ENCODE measurements at places on chromosomes 1 and 21.
A peak's percentile ranks its signal among the peaks of the same experiment; 100 is the strongest.

- no peak for DNase-seq
Observed at GRCh38 chr1:8182034-8182761, 135.7 kb upstream of the SLC45A1 start.

DNA sequence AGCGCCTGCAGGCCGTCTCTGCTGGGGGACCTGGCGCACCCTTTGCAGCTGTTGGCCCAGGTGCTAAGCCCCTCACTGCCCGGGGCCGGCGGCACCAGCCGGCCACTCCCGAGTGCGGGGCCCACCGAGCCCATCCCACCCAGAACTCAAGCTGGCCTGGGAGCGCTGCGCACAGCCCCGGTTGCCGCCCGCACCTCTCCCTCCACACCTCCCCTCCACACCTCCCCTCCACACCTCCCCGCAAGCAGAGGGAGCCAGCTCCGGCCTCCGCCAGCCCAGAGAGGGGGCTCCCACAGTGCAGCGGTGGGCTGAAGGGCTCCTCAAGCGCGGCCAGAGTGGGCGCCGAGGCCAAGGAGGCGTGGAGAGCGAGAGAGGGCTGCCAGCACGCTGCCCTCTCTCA, 177.8 kb upstream of the KAZN start:
- DNase-seq, result no peak

DNA sequence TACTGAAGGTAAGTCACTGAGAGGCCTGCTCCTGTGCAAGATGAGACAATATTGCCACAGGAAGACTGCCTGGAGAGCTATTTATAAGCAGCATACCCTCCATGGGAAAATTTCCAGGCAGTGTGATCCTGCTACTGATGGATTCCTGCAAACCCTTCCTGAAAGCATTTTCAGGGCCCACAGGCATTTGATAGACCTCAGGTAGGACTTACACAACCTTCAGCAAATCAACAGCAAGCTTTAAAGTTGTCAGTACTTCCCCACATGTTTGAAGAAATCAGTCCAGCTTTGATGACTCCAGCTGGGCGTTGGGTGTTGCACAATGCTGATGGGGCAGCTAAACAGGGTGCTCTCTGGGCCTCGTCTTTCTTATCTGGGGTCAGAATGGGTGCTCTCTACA, 108.8 kb downstream of the PLXNA2 start:
- no peak for DNase-seq

DNA sequence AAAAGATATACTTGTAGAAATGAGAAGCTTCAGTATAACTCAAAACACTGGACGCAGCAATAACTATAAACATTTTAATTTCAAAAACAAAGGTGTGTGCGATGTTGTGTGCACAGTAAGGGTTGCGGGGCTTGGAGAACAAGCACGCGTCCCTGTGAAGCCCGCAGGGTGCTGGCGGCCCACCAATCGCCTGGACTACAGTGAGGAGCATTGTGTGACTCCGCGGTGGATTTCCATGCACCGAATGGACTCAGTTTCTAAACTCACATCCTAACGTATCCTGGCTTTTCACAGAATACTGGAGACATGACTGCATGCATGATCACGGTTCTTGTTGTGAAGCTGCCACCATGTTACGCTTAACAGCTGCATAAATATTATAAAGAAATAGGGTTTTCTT, 33.0 kb downstream of the NTPCR start:
- DNase-seq, result no peak

GRCh38 chr1:147585640-147586383, 44.5 kb downstream of the BCL9 start:
- DNase-seq, result no peak

GRCh38 chr1:23558140-23558871, 995 bp downstream of the ID3 start:
- DNase-seq, result peak; percentile 84

DNA sequence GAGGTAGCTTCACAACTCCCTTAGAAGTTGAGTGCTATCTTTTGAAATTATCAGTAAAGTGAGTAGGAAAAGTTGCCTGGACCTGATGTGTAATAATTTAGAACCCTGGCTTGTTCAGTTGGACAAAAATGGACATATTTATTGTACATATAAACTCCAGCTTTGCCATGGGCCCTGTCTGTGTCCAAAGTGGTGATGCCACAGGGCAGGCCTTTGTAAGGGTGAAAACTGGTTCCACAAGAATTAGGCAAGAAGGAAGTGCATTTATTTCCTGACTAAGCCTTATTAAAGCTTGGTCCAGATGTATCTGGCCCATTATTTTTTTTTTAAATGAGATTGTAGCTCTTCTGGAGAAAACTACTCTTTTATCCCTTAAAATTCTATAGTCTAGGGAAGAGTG, 47.9 kb downstream of the MACO1 start:
- no peak for DNase-seq

DNA sequence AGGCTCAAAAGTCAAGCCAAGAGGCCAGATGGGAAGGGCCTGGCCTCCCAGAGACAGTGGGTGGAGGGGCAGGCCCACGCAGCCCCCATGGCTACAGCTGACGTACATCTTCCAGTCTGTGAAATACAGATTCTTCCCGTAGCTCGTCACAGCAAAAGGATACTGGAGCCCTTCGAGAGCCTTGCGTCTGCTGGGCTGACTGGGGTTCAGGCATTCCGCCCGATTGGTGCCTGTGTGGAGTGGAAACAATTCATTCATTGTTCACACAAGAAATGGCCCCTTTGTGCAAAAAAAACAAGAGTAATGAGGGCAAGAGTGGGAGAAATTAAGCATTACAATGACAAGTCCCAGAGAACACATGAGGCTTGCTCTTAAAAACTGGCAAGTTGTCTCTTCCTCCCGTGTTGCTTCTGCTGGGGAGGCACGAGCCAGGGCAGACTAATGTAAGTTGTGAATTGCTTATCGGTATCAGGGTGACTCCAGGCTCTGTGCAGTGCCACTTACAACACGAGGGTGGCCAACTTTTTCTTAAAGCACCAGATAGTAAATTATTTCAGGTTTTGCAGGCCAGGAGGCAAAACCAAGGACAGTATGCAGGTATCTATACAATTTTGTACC, 85.1 kb downstream of the NID1 start:
- DNase-seq, result no peak

DNA sequence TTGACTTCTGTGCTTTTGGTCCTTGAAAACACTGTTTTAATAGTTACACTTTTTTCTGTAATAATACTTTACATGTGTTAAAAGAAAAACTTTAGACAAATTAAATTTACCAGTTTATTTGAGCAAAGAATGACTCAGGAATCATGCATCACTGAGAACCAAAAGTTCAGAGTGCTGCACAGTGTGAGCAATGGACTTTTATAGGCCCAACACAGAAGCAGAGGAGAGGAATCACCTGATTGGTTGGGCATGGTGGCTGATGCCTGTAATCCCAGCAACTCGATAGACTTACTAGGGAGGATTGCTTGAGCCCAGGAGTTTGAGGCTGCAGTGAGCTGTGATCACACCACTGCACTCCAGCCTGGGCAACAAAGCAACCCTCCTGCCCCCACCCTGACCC, 29.3 kb downstream of the ZNF648 start:
- no peak for DNase-seq

- DNase-seq, result no peak
Observed at GRCh38 chr21:39106881-39107462, 76.3 kb downstream of the PSMG1 start.

DNA sequence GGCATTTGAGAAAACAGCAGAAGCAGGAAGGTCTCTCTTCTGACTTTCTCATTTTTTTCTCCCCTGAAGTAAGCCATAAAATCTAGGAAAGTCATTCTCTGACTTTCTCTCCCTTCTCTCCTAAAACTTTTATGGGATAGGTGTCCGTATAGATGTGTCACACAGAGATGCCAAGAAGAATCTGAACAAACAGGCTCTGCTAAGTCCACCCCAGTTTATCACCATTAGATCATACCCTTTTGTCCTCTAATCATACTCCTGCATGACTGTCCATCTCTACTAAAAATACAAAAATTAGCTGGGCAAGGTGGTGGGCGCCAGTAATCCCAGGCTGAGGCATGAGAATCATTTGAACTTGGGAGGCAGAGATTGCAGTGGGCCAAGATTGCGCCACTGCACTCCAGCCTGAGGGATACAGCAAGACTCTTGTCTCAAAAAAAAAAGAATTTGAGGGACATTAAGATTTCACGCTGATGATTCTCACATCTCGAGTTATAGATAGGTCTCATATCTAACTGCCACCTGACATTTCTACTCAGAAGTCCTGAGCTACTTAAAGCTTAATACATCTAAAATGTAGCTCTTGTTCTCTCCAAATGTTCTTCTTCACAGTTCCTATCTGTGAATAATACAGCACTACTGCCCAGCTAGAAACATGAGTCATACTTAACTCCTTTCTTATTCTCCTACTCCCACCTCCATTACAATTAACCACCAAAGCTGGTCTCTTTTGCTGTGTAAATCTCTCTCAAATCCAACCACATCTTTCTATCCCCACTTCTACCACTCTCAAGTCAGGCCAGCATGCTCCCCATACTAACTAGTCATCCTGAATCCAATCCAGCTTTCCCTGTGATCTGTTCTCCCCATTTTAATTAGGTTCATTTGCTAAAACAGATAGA, 47.7 kb downstream of the ZNF644 start:
- DNase-seq, result no peak

- no peak for DNase-seq
Observed at GRCh38 chr1:76337542-76338219, 263.1 kb downstream of the ST6GALNAC3 start.

DNA sequence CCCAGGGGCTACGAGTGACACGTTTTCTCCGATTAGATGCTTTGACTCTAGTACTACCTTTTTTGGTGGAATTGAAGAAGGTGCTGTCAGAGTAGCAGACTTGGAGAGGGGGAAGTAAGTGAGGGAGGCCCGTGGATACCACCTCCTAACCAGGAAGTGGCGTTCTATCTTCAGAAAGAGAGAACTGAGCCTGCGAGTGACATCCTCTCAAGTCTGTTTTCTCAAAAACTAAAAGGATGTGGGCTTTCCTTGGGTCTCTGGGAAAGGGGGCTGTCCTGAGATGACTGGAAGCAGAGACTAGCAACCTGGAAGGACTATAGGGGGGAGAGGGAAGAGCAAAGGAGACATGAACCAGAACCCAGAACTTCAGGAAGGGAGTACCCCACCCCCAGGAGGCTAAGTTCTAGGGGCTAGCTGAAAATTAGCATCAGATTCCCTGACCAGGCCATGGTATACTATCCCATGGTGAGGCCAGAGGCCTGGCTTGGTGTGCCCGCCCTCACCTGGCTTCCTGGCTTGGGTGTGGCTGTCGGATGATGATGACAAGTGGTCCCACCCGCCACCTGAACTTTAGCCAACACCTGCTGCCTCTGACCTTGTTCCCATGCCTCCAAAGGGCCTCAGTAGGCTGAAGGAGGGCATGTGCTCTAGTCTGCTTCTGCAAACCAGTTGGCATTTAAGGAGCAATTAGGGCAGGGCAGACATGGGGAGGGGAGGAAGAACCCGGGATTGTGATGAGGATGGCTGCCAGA, 49.1 kb downstream of the ATP2B4 start:
- DNase-seq, result no peak

- DNase-seq, result peak; percentile 34
Observed at GRCh38 chr1:188669728-188670382, 1807.8 kb downstream of the BRINP3 start.

- no peak for DNase-seq
Observed at GRCh38 chr1:99751877-99752504, 14.4 kb downstream of the FRRS1 start.

- no peak for DNase-seq
Observed at GRCh38 chr21:37503848-37504467, 137.4 kb downstream of the DYRK1A start.

DNA sequence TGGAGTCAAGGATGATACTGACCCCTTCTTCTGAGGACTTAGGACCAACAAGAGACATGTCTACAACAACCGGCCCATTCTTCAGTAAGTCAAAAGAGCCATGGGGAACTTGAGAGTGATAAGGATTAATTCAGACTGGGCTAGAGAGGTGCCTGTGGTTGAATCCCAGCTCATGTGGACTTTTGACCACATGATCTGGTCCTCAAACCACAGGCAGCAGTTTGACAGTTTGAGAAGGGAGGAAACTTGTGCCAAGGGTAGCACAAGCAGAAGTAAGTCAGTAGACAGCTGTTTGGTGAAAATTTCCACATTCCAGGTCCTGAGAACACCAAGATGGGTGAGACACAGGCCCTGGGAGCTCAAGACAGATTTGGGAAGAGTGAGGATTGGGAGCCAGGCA, 19.8 kb downstream of the SH3BP5L start:
- DNase-seq, result no peak

DNA sequence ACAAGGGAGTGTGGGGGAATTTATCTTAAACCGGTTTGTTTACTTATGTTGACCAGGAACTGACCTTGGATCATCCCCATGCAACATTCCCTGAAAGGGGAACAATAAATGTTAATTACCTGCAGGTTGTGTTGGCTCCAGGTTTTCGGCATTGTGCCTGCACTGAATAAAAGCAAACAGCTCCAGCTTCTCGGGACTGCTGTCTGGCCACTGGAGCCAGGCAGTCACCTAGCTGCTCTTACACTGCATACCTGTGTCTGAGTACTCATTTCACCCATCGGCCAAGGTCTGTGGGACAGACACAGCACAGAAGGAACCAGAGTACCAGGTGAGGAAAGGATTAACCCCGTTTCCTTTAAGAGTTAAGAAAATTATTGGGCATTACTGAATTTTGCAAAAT, 32.7 kb upstream of the CTBS start:
- DNase-seq, result no peak

- DNase-seq, result no peak
Observed at GRCh38 chr1:186420311-186420710, 40.6 kb downstream of the PDC start.

DNA sequence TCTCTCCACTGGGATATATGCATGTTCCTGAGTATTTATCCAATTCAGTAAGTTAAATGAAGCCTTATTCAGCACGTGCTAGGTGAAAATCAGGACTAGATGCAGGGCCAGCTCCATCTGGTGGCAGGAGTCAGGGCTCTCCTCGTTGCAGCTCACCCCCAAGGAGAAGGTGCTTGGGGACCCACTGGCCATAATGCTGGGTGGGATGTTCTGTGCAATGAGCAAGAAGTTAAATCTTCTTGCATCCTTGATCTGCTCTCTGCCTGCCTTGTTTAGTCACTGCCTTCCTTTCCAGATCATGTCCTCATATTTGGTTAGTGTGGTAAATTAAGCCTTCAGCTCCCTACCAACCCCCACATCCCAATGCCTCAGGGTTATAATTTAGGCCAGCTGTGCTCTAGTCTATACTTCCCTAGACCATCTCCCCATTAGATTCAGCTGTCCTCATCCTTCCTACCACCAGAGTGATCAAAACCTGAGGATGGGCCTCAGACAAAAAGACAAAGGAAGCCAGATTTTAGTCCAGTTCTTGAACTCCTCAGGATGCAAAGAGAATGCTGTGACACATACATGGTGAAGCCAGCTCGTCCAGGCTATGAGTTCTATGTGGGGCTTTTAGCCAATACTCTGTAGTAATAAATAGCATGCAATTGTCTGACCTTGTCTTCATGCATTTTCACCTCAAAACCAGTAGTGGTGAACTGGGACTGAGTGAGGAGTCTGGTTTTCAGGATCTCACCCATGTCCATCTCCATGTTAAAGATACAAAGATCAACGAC, 55.9 kb downstream of the SEC16B start:
- DNase-seq, result no peak

DNA sequence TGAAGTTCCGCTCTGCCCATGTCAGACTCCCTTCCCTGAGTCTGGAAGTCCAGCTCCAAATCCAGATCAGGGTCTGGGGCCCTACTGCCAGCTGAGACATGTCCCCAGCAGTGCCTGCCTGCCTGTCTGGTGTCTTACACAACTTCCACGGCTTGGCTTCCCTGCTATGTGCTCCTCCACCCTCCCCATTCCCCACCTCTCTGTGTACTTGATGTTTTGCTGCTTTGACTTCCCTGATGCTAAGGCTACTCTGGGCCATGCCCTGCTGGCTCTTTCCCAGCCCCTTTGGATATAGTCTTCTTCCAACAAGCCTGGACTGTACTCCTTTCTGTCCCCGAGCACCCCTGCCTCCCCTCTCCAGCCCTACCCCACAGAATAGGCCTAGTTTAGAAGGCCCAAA, 7.3 kb downstream of the GJA5 start:
- DNase-seq, result no peak
